ENCODE measurements at places on chromosomes 11 and 22.

- DNase-seq = no peak
Measured at GRCh38 chr11:130550150-130550549, 101.7 kb downstream of the ADAMTS15 start.

DNA sequence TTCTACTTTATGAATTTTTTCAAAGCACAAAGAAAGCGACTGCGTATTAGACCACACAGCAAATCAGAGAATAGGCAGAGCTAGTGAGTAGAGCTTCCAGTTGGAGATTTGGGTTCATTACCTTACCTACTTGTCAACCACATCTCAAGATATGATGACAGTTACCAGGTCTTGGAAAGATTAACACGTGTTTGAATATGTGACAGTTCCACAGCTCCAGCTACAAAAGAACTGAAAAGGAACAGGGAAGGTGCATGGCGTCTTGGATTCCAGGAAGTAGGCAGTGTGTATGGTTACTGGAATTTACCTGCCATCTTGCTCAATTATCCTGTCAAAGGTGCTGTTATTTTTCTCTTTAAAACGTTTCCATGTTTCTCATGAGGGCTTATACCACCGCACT lies 5.3 kb downstream of the TIRAP start:
- DNase-seq = no peak

DNA sequence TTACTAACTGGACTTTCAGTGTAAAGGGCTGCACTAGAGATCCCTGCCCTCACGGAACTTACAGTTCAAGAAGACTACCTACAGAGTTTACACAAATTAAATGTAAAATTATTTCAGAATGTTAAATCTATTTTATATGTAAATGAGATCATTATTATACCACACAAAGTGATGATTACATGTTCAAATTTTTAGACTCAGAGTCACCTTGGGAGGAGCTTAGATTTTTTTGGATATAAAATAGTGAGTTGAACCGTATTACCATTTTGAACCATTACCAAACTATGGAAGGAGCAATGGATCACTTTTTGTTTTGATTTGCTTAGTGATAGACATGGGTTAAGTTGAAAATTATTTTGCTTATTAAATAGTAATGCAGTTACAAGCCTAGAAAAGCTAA lies 1.6 kb downstream of the IPO7 start:
- DNase-seq = no peak

GRCh38 chr22:25628494-25628893 lies 64.0 kb downstream of the GRK3 start:
- no peak for DNase-seq

GRCh38 chr22:23072911-23073491 lies 2.7 kb downstream of the GNAZ start:
- DNase-seq = no peak

- no peak for DNase-seq
Measured at GRCh38 chr22:27574002-27574366, 227.6 kb downstream of the MN1 start.

- no peak for DNase-seq
Measured at GRCh38 chr11:27420217-27420616, 52.4 kb downstream of the LGR4 start.

GRCh38 chr22:48717883-48718817 lies 1109.5 kb downstream of the BRD1 start:
- DNase-seq = no peak

DNA sequence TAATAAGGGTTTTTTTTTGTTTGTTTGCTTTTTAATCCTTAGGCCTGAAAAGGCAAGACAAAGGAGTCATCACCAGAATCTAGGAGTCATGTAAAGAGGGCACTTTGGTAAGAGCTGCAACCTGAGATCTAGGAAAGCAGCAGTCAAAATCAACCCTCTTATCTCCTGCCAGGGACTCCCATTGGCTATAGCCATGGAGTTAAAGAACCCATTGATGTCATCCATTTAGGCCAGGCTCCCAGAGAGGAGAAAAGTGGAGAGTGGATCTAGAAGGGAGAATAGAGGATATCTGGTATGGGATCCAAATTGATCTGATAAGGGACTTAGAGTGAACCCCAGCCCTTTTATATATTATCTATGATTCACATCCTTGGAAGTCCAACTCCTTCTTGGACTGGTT lies 35.9 kb downstream of the ZNF215 start:
- DNase-seq = no peak

DNA sequence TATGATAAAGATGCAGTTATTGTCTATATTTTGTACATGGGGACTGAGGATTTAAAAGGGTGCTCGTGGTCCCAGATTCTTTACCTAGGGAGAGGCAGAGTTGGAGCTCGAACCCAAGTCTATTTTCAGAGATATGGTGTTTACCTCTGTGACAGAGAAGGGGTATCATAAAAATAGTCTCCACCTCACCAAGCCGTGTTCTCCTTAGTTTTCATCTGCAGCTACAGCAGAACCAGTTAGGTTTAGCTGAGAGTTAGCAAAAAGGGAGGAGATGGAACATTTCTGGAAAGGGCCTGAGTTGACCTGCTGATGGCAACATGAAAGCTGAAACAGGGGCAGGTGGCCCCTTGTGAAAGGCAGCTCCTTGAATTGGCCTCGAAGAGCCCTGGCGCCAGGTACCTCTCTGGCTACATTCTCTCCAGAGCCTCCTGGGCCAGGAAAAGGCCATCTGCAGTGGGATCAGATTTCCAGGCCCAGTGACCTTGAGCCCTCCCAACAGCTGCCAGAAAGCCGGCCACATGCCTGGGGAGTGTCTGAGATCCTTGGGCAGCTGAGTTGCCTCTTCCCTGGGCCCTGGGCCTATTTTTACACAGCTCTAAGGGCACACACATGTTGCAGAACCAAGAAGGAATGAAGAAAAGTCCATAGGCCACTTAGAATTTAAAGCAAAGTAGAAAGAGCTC lies 136.6 kb downstream of the NAV2 start:
- DNase-seq = no peak

- DNase-seq = no peak
Measured at GRCh38 chr11:61964058-61964665, 3.3 kb downstream of the FTH1 start.

- DNase-seq = no peak
Measured at GRCh38 chr22:49460091-49460490, 367.6 kb downstream of the BRD1 start.
